ENCODE measurements at places on chromosomes 13 and 19.

GRCh38 chr13:32045982-32046785 is 14.6 kb downstream of the FRY start:
- no peaks in the 10 kb centered on the region for H3K27me3 ChIP-seq
- peaks cover 2% of the 10 kb centered on the region for H3K4me1 ChIP-seq
- DNase-seq = no peak
- no peak overlapping the region for H3K4me3 ChIP-seq
- no peak overlapping the region for H3K27ac ChIP-seq

- no peak overlapping the region for H3K27ac ChIP-seq
- H3K4me3 ChIP-seq = no peak overlapping the region
- no peak for DNase-seq
- no peaks in the 10 kb centered on the region for H3K27me3 ChIP-seq
Observed at GRCh38 chr13:27267596-27267995, 3.0 kb upstream of the RASL11A start.

DNA sequence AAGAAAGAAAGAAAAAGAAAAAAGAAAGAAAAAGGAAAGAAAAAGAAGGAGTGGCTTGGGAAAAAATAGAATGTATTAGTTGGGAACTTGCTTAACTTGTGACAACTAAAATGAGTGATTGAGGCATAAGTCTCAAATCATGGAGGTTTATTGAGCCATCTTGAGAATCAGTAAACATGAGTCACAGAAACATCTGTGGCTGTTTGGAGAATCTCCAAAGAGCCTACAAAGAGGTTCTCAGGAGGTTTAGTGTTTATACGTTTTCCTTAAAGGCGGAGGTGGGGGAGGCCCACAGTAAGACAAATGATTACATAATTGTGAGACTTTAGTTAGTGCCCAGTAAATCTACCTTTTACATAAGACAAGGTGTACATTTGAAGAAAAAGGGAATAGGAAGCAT is 38.6 kb downstream of the WDR87 start:
- H3K27me3 ChIP-seq = no peaks in the 10 kb centered on the region
- no peaks in the 10 kb centered on the region for H3K36me3 ChIP-seq
- DNase-seq = no peak

GRCh38 chr19:39473443-39473960 is 7.1 kb upstream of the TIMM50 start:
- H3K27ac ChIP-seq = no peak overlapping the region
- no peaks in the 10 kb centered on the region for H3K36me3 ChIP-seq
- H3K27me3 ChIP-seq = no peaks in the 10 kb centered on the region
- no peak for DNase-seq

DNA sequence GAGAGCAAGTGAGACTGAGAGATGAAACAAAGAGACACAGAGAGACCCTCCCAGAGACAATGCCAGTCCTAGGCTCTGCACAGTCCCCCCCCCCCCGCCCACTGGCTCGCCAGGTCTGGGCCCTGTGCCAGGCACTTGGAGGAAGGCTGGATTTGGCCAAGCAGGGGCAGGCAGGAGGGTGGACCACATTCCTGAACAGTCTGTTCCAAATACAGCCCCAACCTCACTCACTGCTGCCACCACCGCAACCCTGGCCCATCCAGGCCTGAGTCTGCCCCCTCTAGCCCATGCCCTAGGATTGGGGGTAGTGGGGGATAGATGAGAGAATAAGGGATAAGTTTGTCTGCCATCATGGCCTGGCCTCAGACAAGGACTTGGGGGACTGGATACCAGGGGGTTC is 19.0 kb downstream of the CYP2F1 start:
- H3K36me3 ChIP-seq = no peaks in the 10 kb centered on the region
- H3K27me3 ChIP-seq = no peaks in the 10 kb centered on the region
- no peak overlapping the region for H3K27ac ChIP-seq
- no peak for DNase-seq

Data from ovary (tissue), 10 donors.